ENCODE measurements at places on chromosomes 12 and 14.

DNA sequence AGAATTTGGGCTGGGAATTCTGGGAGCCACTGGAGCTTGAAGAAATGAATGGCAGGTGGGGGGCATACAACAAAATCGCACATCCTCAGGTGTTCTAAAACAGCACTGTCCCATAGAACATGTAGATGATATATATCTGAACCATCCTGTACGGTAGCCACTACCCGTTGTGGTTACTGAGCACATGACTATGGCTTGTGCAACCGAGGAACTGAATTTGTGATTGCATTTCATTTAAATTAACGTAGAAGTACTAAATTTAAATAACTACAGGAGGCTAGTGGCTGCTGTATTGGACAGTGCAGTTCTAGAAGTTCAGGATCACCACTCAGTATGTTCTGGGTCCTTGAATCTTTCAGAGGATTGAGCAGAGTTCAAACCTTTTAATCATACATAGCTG lies 172.4 kb downstream of the PHETA1 start:
- no peak for DNase-seq

DNA sequence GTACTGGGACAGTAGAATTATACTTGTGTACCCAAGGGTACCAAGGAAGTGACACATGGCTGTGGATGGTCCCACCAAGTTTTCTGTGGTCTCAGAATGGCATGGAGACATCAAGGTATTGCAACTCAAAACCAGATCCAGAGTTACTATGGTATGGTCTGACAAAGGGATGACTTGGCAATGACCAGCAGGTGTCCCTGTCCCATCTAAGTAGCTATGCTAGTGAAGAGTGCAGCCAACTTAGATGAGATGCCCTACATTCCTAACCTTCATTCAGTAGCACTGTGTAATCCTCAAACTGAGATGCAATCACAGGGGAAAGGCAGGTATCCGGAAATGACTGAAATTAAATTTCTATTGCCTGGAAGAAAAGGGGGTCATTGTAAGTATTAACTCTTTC lies 188.7 kb upstream of the TMEM260 start:
- DNase-seq = no peak

DNA sequence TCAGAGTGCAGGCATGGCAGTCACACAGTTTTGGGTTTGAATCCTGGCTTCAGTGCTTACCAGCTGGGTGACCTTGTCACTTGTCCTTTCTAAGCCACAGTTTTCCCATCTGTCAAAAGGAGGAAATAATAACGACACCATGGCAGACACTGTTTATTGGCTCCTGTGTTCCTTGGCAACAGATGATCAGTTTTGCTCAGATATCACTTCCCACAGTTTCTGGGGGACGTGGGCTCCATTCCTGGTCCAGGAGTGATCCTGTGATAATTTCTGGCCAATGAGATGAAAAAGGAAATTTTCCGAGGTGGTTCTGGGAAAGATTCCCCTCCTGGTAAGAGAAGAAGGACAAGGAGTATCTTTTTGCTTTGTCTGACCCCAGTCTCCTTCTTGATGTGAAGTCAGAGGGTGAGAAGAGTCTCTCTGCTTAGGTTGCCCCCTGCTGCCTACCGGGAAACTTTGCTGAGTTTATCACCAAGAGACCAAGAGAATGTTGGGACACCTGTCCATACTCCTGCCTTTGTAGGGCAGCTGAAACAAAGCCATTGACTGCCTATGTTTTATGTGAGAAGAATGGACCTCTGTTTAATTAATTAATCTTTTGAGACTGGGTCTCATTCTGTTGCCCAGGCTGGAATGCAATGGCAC lies 178.9 kb upstream of the NRXN3 start:
- DNase-seq = no peak

DNA sequence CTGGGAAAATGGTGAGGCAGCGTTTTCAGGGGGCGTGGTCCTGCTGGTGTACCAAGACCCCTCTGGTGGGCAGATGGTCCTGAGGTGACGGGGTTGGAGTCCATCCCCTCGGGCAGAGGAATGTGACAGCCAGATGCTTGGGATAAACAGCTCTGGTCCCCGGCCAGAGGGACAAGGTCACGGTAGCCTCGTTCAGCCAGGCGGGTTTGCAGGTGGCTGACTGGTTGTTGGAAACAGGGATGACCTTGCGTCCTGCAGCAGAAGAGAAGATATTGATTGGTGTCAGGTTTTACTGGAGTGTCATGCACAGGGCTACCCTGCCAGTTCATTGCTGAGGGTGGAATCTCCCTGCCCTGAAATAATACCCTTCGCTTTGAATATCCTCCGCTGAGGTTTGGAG lies 43.3 kb downstream of the SLC24A4 start:
- no peak for DNase-seq

DNA sequence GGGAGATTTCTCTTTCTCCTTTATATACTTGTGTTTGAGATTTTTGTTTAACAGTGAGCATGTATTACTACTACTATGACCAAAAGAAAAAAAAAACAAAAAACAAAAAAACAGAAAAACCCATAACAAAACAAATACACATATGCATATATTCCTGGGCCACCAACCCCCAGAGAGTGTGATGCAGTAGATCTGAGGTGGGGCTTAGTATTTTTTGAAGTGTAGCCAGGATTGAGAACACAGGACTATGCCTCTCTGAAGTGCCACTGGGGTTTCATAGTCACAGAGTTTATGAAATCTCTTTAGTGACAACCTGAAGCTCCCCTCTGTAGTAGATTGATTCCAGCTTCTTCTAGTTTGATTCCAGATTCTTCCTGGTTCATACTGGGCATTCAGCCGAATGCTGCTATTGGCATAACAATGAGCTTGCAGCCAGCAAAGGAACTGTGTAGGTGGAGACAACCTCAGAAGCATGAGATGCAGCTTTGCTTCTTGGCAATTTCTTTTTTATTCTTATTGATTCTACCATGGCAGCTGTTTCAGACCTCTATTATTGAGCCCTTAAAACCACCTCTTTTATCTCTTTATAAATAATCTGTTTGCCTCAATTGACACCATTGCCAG lies 15.5 kb upstream of the ANO4 start:
- no peak for DNase-seq

All from CD4-positive, alpha-beta T cell treated with Interleukin-1 beta for 1 hour (primary cell).